C1 segment of cervical spinal cord (tissue), 14 donors: ENCODE measurements at places on chromosomes 7 and 10.

- DNase-seq, result no peak
These were observed 135.6 kb downstream of the RPS24 start for GRCh38 chr10:78169214-78169613.

GRCh38 chr7:114419441-114420272, 5.0 kb downstream of the FOXP2 start:
- DNase-seq, result no peak

GRCh38 chr7:71144963-71145362, 13.0 kb downstream of the GALNT17 start:
- DNase-seq, result no peak

GRCh38 chr10:123377883-123378282, 223.7 kb downstream of the BUB3 start:
- DNase-seq, result no peak

GRCh38 chr10:114471906-114472876, 67.9 kb upstream of the AFAP1L2 start:
- no peak for DNase-seq

DNA sequence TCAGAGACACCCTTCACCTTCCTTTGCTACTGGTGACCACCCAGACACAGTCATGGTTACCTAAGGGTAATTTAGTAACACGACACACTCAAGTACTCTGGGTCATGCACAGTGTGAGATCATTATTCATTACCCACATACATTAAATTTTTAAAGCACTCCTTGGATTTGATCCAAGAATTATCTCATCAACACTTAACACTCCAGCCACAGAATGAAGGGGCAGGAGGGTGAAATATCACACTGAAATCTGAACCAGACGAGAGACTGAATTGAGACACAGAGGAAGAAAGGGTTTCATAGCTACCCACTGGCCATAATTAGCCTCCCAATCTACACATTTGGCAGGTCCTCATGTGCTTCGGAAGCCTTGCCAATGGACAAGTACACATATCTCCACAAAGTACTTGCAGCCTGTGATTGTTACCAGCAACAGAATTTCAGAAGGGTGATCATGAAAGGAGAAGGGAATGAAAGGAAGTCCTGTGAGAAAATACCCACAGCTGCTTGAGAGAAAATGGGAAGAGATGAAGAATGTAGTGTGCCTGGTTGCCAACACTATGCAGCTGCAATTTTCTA, 189.3 kb downstream of the POLR1F start:
- DNase-seq, result no peak

DNA sequence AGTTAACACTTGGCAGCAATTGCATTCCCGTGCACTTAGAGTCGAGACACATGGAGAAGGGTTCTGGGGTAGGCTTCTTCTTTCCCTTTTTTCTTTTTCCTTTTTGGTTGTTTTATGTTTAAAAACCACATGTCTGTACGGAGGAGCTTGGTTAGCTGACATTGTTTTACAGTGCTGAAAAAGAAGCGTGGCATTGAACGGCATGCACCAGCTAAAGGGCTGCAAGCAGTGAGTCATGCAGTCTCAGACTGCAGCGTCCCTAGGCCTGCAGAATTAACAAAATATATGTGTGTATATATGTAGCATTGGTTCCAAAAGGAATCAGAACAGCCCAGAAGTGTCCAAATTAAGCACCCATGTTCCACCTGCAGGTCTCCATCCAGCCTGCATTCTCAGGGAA, 211.0 kb downstream of the TCF7L2 start:
- DNase-seq, result no peak

DNA sequence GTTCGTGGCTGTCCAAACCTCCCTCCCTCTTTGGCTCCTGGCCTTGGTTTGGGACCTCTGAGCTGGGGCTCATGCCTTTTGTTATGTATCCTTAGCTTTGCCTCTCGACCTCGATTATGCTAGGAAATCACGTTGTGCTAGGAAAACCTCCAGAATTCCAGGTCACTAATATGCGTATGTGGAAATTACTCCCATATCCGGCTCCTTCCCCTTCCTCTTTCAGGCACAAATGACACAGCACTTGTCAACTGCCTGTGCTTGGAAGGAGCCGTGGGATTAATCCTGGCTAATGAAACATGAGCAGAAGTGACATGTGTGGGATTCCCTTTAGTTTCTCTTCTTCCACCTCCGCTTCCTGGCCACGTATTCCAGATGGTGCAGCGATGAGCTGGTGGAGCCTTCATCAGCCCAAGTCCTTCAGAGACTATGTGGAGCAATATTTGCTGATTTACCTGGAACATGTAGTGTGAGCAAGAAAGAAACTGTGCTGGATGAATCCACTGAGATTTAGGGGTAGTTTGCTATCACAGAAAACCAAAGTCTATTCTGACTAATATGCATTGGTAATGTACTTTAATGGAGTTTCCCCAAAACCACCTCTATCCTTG, 149.2 kb downstream of the REEP3 start:
- no peak for DNase-seq

DNA sequence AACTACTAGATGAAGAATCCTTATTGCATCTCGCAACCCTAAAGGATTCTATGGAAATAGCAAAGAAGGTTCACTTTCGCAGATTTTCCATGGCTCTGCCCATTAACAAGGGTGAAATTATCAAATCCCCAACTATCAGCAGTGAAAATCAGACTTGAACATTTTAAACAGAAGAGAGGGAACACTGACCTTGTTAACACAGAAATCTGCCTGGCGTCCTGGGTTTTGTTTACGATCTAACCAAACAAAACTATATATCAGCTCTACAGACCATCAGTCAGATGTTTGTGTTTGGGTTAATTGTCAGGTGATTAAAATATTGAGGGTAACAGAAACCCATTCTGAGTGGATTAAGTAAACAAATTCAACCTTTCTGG, 1.9 kb downstream of the CTTNBP2 start:
- DNase-seq, result no peak

GRCh38 chr10:72832701-72833100, 60.8 kb upstream of the OIT3 start:
- no peak for DNase-seq

GRCh38 chr10:121678631-121679174, 80.5 kb upstream of the FGFR2 start:
- DNase-seq, result no peak

- no peak for DNase-seq
These were observed 5.6 kb downstream of the CALML3 start for GRCh38 chr10:5530412-5530806.

GRCh38 chr7:104156842-104157277, 51.0 kb downstream of the ORC5 start:
- no peak for DNase-seq

- DNase-seq, result no peak
These were observed 49.8 kb downstream of the HTR5A start for GRCh38 chr7:155119801-155120382.

- no peak for DNase-seq
These were observed 4.0 kb downstream of the JAZF1 start for GRCh38 chr7:28176645-28177044.

DNA sequence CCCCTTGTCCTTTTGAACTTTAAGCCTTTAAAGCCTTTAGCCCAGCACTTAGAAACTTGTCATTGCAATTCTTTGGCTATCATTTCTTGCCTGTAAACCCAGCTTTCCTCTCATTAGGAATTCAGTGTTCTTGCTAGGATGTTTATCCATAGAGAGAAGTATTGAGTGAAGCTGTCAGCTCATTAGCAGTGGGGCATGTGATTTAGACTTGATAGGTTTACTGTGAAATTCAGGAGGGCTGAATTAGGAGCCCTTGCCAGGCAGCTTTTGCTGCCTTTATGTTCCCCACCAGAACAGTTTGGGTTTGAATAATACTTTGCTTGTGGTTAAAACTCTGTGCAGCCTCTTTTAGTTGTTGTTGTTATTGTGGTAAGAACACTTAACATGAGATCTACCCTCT, 39.5 kb downstream of the LHFPL3 start:
- DNase-seq, result no peak

DNA sequence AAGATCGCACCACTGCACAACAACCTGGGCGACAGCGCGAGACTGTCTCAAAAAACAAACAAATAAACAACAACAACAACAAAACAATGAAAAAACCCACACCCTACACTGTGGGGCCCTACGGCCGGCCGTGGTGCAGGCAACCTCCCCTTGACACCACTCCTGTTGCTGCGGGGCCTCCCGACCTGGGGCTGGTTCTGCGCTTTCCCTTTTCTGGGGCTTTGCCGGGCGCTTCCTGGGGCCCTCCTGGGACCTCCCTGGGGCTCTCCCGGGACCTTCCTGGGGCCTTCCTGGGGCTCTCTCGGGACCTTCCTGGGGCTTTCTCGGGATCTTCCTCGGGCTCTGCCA, 46.6 kb downstream of the INSIG1 start:
- DNase-seq, result no peak

DNA sequence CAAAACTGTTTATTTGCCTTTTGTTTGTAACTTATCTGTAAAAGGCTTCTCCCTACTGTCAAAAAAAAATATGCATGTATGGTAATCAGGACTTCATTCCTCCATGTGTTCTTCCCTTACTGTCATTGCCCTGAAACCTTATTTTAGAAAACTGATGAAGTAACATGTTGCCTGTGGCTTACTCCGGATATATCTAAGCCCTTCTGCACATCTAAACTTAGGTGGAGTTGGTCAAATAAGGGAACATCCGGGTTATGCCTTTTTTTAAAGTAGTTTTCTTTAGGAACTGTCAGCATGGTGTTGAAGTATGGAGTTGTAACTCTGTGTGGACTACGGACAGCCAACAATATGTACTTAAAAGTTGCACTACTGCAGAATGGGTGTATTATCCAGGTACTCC, 6.2 kb downstream of the SAR1A start:
- DNase-seq, result no peak

DNA sequence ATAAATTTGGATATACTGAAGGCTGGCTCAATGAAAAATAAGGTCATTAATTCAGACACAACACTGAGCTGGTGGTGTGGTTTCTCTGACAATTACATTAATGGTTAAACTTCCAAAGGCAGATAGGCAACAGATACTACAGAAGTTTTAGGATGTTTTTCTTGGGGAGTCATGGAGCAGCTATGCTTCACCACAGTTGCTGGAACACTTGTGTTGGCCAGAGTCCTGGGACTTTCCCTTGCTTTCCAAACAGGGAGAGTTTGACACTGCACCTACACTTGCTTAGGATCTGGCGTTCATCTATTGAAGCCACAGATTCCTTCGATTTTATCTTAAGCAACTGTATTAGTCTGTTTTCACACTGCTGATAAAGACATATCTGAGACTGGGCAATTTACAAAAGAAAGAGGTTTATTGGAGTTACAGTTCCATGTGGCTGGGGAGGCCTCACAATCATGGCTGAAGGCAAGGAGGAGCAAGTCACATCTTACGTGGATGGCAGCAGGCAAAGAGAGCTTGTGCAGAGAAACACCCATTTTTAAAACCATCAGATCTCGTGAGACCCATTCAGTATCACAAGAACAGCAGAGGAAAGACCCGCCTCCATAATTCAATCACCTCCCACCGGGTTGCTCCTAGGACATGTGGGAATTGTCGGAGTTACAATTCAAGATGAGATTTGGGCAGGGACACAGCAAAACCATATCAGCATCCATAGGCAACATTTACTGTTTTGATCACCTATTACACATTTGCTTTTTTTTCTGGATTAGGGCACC, 27.8 kb upstream of the TMEM178B start:
- DNase-seq, result no peak

DNA sequence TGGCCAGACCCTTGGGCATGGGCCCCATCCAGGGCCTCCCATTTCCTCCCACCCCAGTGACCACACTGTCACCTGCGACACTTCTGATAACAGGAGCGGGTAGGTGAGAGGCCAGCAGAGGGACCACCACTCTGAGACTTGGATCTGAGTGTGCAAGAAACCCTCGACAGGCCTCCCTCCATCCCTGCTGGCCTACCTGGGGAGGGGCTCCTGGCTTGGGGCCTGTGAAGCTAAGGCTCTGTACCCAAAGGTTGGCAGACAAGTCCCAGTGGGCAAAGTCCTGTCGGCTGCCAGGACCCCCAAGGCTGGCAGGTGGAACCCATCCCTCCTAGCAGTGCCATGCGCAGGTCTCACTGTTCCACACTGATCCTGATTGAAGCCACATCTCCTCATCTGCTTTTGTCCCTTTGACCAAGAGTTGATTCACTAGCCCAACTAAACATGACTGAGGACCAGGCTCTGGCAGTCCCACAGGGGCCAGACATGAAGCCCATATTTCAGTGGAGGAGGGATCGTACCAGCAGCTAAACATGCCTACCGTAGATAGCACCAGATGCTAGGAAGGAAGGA, 1.2 kb upstream of the PGAM2 start:
- no peak for DNase-seq

DNA sequence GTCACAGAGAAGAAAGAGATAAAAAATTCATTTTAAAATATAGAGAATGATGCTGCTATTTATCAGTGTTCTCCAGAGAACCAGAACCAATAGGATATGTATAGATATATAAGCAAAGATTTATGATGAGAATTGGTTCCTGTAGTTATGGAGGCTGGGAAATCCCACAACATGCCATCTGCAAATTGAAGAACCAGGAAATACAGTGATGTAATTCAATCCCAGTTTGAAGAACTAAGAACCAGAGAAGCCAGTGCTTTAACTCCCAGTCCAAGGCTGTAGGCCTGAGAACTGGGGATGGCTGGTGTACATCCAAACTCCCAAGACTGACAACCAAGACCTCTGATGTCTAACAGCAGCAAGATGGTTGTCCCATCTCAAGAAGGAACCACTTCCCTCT, 192.9 kb upstream of the PLXDC2 start:
- DNase-seq, result no peak

DNA sequence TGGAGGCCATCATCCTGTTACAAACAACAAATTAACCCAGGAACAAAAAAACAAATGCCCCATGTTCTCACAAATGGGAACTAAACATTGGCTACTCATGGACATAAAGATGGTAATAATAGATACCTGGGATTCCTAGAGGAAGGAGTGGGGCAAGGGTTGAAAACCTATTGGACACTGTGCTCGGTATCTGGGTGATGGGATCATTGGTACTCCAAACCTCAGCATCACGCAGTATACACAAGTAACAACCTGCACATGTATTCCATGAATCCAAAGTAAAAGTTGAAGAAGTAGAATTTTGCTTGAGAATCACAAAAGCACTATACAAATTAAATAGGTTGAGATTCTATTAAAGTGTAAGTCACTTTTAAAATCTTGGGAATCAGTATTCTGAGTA, 16.7 kb downstream of the GHITM start:
- DNase-seq, result no peak

DNA sequence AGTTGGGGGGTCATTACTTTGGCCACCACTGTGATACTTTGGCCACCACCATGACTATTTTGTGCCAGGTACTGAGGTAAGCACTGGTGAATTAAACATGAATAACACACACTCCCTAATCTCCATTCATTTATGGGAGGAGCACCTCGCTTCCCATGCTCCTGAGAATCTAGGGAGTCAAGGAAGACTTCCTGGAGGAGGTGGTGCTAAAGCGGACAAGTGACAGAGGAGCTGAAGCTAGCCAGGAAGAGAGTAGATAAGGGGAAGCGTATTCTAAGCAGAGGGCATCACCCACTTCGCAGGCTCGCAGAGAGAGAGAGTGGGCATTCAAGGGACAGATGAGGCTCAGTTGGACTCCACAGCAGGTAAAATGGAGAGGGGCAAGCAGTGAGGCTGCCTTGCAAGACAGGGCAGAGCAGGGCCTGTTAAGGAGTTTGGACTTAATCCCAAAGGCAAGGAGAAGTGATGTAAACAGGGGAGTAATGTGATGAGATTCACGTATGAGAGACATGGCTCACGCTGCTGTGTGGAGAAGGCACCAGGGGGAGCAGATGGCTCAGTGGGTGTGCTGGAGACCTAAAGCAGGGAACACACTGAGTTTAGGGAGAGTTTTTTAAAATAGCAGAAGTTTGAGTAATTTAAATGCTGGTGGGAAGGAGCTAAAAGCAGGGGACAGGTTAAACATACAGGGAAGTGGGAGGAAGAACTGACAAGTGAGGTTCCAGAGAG, 21.3 kb upstream of the TMEM248 start:
- DNase-seq, result no peak
